MCF 10A (cell line): ENCODE measurements at places on chromosomes 7 and 10. TPM values are rescaled to one million over a fixed set of nuclear protein-coding genes. Genes with fewer than 3 reads are reported as not detected.

Gene TIMM23B
- total RNA-seq = 31.3 and 34.4 TPM in 2 replicates

Gene SH2D4B
- total RNA-seq = not detected in 2 replicates

Gene HOXA9
- total RNA-seq = 6.9 and 7.6 TPM in 2 replicates

Gene RAB11FIP2
- 23.9 and 27.1 TPM in 2 replicates for total RNA-seq

Gene MIOS
- total RNA-seq = 43.5 and 65.4 TPM in 2 replicates

Gene PPP1R17
- not detected in 2 replicates for total RNA-seq

Gene NOM1
- total RNA-seq = 25.9 and 34.1 TPM in 2 replicates

Gene CALD1
- 130 and 183 TPM in 2 replicates for total RNA-seq

Gene SEMA3A
- total RNA-seq = 1.5 and 3.2 TPM in 2 replicates

Gene NEUROD6
- total RNA-seq = not detected in 2 replicates

Gene PLXNA4
- not detected in 2 replicates for total RNA-seq

Gene LLCFC1
- total RNA-seq = not detected in 2 replicates

Gene AQP1
- total RNA-seq = 0.71 TPM in 1 of 2 replicates, not detected in the other

Gene PGAM2
- total RNA-seq = not detected in 2 replicates

Gene PRPS1L1
- not detected in 2 replicates for total RNA-seq

Gene TAS2R60
- total RNA-seq = not detected in 2 replicates

Gene STEAP1B
- total RNA-seq = not detected in 2 replicates

Gene INA
- total RNA-seq = not detected in 2 replicates

Gene CPA2
- not detected in 2 replicates for total RNA-seq

Gene KCNH2
- total RNA-seq = 0.09 TPM in 1 of 2 replicates, not detected in the other

Gene TAS2R4
- total RNA-seq = 2.5 and 3.5 TPM in 2 replicates

Gene RINT1
- 26.9 and 29.2 TPM in 2 replicates for total RNA-seq

Gene ZNF804B
- not detected in 2 replicates for total RNA-seq
